ENCODE measurements at places on chromosomes 12 and 14. TPM values are rescaled to one million over a fixed set of nuclear protein-coding genes. Genes with fewer than 3 reads are reported as not detected.

DNA sequence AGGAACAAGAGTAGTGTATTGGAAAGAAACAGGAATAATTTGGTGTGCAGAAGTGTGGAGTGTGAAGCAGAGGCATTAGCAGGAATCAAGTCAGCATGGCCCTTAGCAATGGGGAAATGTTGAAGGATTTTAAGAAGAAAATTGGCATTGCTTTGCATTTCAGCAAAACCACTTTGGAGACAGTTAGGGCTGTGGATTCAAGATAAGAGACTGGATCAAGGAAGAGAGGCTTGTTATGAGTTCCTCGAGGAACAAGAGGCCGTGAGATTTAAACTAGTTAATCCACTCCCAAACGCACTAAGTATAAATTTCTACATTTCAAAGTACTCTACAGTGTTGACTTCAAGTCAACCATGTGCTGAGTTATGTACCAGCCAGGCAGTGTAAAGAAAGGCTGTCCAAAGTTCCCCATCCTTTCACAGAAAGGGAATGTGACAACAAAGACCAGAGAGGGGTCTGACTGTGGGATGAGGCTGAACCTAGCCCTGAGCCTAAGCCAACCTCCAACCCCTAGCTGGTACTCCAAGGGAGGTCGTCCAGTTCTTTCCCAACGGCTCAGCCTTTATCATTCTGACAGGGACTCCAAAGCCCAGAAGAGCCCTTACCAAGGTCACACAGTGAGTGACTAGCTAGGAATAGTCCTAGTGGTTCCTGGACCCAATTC is 91.2 kb upstream of the BMP4 start:
- no peaks in the 10 kb centered on the region for H3K36me3 ChIP-seq
- no peaks in the 10 kb centered on the region for H3K27me3 ChIP-seq
- DNase-seq = no peak
- no peak overlapping the region for H3K4me3 ChIP-seq
- no peaks in the 10 kb centered on the region for H3K4me1 ChIP-seq

GRCh38 chr14:87005280-87005679 is 987.7 kb downstream of the GALC start:
- H3K36me3 ChIP-seq = no peaks in the 10 kb centered on the region
- H3K4me3 ChIP-seq = no peak overlapping the region
- no peak overlapping the region for H3K27ac ChIP-seq
- H3K4me1 ChIP-seq = no peaks in the 10 kb centered on the region
- no peaks in the 10 kb centered on the region for H3K27me3 ChIP-seq

- H3K4me1 ChIP-seq = no peaks in the 10 kb centered on the region
- no peaks in the 10 kb centered on the region for H3K36me3 ChIP-seq
- no peak overlapping the region for H3K4me3 ChIP-seq
- H3K27me3 ChIP-seq = no peaks in the 10 kb centered on the region
- H3K27ac ChIP-seq = no peak overlapping the region
Measured at GRCh38 chr14:67446371-67447032, 34.5 kb upstream of the PLEK2 start.

DNA sequence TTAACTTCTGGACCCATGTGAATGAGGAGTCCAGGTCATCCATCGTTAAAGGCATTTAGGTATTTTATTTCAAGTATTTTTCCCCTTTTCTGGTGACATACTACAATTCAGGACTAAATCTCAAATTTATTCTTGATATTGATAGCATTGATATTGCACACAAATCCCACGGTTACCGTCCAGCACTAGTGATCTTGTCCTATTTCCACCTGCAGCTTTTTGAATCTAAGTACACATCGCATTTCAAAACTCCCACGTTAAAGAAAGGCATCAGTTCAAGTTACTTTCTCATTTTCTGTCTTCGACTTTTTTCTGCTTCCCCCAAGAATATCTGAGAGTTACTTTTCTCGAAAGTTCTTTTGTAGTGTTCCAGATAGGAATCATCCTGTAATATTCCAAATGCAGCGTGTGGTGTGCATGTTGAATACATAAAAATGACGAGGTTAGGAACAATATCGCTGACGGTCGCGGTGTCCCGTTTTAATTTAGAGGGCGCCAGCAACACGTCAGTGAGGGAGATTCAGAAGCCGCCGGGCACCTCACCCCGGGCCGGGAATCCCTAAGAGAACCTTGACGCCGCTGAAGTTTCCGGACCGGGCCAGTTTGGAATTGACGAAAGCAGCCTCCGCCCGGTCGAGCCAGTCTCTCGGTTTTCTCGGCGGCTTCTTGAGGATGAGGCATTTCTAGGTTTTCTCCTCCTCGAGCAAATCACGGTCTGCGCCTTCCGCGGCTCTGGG is 569 bp upstream of the RGS6 start:
- DNase-seq = no peak
- H3K4me3 ChIP-seq = peak overlapping the region; percentile 25
- no peaks in the 10 kb centered on the region for H3K36me3 ChIP-seq

SERPINA3 gene
- 18.3 TPM for total RNA-seq

- no peak overlapping the region for H3K27ac ChIP-seq
- no peak for DNase-seq
- no peaks in the 10 kb centered on the region for H3K4me1 ChIP-seq
- H3K36me3 ChIP-seq = peaks cover 32% of the 10 kb centered on the region
Measured at GRCh38 chr12:19498099-19498498, 58.8 kb downstream of the AEBP2 start.

GRCh38 chr14:81302638-81303037 is 81.9 kb upstream of the GTF2A1 start:
- DNase-seq = no peak
- H3K36me3 ChIP-seq = no peaks in the 10 kb centered on the region
- no peak overlapping the region for H3K27ac ChIP-seq
